ENCODE measurements at places on chromosomes 1 and 21. TPM values are rescaled to one million over a fixed set of nuclear protein-coding genes. Genes with fewer than 3 reads are reported as not detected.

DNA sequence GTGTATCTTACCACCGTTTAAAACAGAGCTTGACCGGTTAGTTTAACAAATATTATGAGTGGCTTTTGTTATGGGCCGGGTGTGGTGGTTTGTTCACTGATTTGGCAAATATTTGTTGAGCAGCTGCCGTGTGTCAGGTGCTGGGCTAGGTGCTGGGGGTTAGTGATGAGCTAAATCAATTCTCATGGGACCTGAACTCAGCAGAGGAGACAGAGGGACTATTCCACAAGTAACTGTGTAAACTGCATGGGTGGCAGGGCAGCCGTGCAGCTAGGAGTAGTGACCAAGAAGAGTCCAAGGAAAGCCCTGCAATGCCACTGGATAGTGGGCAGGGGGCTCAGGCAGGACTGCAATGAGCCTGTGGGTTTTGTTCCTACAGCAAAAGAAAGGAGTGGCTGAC is 11.2 kb upstream of the C2CD2 start:
- no peak for DNase-seq

Gene KAZN
- 3.6 TPM for total RNA-seq

Gene KIF26B
- total RNA-seq, result 0.86 TPM

Gene ATG4C
- total RNA-seq, result 9.1 TPM

Gene B3GALT2
- total RNA-seq, result not detected

Gene HIVEP3
- total RNA-seq, result 9.0 TPM

All from Calu3 (cell line).